ENCODE measurements at places on chromosomes 12 and 14. TPM values are rescaled to one million over a fixed set of nuclear protein-coding genes. Genes with fewer than 3 reads are reported as not detected.

Gene KRT77
- polyA plus RNA-seq = not detected

Gene GDF3
- not detected for polyA plus RNA-seq

Gene TMTC3
- polyA plus RNA-seq = 2.8 TPM

Gene TAS2R8
- polyA plus RNA-seq = not detected

Gene AICDA
- not detected for polyA plus RNA-seq

Gene ADAM21
- polyA plus RNA-seq = 1.6 TPM

Gene CD163
- polyA plus RNA-seq = 0.03 TPM

Gene LRTM2
- polyA plus RNA-seq = not detected

Gene ACTR6
- polyA plus RNA-seq = 21.5 TPM

Gene ADAMTS20
- not detected for polyA plus RNA-seq

Gene CRIP1
- polyA plus RNA-seq = 0.72 TPM

Gene C1QL4
- polyA plus RNA-seq = 9.8 TPM

Gene TMEM179
- 1.1 TPM for polyA plus RNA-seq

Gene TDRD9
- polyA plus RNA-seq = not detected

Gene FBLN5
- polyA plus RNA-seq = 36.7 TPM

Gene LRP1-AS
- not detected for polyA plus RNA-seq

Gene MYF6
- not detected for polyA plus RNA-seq

Gene ANO6
- polyA plus RNA-seq = 20.1 TPM

Gene SYT1
- 17.0 TPM for polyA plus RNA-seq

Gene SMIM41
- polyA plus RNA-seq = not detected

Gene CFAP54
- polyA plus RNA-seq = 0.87 TPM

Gene SYNDIG1L
- polyA plus RNA-seq = not detected

Gene GPR65
- polyA plus RNA-seq = under 0.01 TPM

Gene CISTR
- not detected for polyA plus RNA-seq

Gene VTI1B
- 71.8 TPM for polyA plus RNA-seq
